CD4-positive, alpha-beta T cell treated with Interferon alpha-2 for 1 hour (primary cell): ENCODE measurements at places on chromosomes 2 and 18.

GRCh38 chr2:56008661-56009431 lies 85.3 kb upstream of the EFEMP1 start:
- no peak for DNase-seq

GRCh38 chr18:69941183-69941582 lies 6.5 kb downstream of the CD226 start:
- DNase-seq = no peak

- no peak for DNase-seq
These were observed 56.8 kb downstream of the PKDCC start for GRCh38 chr2:42104621-42105020.

DNA sequence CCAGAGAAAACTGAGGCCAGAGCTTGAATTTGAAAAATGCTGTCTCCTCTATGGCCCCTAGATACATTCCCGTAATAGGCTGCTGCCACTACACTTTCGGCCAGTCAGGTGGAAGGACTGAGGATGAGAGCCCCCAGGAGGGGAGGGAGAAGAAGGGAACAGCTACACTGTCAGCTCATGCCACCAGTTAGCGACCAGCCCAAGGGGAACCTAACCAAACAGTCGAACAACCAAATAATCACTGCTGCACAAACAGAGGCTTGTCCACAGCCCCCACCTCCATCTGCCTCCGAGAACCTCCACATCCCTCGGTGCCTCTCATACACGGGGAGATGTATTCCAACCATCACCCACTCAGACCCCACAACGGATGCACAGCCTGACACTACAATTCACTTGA lies 7.3 kb downstream of the ZNF516 start:
- no peak for DNase-seq

DNA sequence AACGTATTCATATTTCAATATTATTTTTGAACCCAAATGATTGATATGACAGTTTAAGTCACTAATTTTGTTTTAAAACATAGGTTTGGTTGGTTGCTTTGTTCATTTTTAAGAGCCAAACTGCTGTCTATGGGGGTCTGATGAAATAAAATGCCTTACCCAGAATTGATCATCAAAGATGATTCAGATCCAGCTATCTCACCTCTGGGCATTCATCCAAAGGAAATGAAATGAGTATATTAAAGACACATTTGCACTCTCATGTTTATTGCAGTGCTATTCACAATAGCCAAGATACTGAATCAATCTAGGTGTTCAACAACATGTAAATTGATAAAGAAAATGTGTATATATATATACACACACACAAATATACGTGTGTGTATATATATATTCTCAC lies 326.9 kb upstream of the GULP1 start:
- no peak for DNase-seq

DNA sequence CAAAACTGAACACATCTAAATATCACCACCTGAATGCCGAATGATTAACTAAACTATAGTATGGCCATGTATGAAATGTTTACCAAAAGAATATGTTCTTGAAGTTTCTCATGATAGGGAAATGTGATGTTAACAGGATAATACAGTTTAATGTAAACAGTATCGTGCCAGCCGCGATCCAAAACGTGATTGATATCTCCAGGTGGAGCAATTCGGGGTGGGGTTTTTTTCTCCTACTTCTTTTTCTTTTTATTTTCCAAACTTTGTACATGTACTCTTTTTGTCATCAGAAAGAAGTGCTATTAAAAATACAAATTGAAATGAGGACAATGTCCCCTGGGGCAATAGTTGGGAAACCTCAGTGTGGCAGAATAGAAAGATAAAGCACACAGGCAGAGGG lies 4.0 kb upstream of the BIN1 start:
- no peak for DNase-seq
